ENCODE measurements at places on chromosomes 6 and 20.

DNA sequence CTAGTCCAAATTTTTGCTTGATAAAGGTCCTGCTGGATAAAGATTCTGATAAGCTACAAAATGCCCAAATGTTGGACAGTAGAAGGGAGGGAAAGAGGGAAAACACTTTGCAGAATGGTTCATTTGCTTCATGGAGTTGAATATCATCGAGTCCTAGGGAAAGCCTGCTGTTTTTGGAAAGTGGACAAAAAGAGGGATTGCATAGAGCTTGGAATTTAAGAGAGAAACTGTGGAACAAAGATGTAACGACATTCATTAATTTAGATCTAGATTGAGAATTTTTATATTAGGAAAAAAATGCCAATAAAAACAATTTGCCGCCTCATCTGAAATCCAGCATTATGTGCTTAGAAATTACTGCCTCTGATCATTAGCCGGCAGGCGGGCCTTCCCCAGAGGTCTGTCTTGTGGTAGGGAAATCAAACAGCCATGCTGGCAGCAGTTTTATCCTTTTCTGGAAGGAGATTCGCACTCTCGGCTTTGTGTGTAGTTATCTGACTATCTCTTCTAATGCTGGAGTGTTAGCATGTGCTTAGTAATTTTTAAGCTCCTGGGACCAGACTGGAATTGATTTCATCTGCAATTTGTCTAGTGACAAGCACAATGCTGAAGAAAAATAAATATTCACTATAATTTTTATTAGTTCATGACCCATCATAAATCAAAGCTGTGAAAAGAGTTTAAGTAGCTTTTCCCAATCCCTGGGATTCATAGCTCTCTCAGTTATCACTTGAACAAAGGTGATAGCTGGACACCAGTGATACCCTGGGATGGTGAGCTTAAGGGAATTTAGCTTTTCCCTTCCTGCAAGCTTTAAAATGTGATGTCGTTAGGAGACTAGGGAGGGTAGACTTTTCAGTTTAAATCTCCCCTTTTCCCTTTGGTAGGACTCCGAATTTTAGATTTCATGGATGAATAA, 329.5 kb downstream of the PRL start:
- DNase-seq = no peak

GRCh38 chr20:32302507-32302872, 25.0 kb downstream of the KIF3B start:
- DNase-seq = no peak

DNA sequence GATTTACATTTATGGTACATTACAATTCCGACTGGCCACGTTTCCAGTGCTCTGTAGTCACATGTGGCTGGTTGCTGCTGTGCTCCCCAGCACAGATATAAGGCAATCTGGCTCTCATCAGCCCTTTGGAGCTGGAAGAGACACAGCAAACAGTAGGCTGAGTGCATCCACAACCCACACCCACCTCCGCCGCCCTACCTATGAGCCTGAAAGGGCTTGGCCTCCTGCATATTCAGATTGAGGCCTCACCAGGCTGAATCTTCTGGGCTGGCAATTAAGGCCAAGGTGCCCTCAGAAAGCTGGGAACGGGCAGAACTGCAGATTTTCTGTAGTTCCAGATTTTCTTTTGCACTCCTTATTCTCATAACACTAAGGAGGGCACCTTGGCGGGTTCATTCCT, 2.7 kb upstream of the SNHG17 start:
- no peak for DNase-seq

DNA sequence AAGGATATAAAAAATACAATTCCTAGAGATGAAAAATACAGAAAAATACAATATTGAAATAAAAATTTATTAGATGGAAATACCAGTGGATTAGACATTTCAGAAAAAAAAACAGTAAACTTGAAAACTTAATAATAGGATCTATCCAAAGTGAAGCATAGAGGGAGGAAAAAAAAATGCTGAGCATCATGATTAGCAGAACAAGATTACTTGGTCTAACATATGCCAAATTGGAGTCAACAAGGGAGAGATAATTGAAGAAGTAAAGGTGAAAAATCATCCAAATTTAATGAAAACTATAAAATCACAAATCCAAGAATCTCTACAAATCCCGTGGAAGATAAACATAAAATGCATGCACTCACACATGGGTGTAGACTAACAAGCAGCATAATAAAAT, 166.2 kb upstream of the BMP5 start:
- no peak for DNase-seq

- DNase-seq = no peak
These were observed 129.8 kb downstream of the HDGFL1 start for GRCh38 chr6:22699151-22699550.

DNA sequence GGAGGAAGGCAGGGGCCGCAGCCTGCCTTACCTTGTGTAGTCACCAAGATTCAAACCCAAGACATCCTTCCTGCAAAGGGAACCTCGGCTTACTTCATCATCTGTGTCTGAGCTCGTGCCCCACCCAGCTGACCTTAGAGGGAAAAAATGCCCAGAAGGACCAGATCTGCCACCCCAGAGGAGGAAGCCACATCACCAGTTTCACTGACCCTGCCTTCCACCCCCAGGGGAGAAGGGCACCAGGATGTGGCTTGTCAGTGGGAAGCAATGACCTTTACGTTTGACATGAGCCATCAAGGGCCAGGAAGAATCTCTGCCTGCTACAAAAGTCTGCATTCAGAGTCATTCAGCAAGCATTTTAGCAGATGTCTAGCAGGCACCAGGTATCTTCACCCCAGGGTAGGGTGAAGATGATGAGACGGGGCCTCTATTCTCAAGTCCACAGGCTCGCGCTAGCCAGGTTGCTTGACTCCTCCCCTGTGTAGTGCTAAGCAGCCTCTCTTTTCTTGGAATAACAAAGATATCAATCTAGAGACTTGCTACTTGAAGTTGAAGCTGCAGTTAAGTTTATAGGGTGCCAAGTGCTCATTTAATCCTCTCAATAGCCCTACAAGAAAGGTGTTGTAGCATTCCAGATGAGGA, 28.1 kb downstream of the HM13 start:
- DNase-seq = peak; percentile 65

DNA sequence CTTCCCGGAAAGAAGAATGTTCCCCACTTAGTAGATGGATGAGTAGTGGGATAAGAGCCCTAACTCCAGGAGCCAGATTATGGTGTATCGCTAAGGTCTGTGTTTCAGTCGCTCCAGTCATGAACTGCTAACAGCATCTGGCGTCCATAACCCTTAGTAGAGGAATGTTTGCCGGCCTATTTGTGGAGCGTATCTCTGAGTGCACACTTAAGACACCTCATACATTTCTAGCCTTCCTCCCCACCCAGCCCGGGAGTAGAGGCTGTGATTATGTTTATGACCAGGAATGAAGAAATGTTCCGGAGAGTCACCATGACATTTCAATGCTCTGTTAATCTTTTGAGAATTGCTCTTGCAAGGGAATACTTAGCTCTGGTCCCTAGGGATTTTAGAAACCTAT, 251.1 kb upstream of the SOX4 start:
- no peak for DNase-seq

DNA sequence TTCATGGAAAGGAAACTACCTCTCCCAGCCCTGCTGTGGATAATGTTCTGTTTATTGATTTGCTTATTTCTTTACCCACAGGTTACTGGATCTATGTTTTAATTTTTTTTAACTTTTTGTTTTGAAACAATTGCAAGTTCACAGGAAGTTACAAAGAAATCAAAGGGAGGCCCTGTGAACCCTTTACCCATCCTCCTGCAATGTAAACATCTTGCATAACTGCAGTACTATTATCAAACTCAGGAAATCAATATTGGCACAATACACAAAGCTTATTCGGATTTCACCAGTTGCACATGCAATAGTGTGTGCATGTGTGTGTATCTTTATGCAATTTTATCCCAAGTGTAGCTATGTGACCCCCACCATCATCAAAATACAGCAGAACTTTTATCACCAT, 398.0 kb downstream of the BTBD3 start:
- no peak for DNase-seq

GRCh38 chr20:25532015-25532751, 53.1 kb downstream of the NINL start:
- no peak for DNase-seq

DNA sequence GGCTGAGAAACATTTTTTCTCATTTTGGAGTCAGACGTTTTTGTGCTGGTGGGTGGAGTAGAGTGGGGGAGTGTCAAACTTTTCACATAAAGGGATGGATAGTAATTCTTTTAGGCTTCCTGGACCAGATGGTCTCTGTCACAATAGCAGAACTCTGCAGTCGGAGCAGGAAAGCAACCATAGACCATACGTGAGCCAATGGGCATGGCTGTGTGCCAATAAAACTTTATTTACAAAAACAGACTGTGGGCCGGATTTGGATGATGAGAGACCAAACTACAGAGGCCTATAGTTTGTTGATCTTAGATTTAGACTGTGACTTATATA, 70.8 kb upstream of the SLC22A23 start:
- DNase-seq = no peak

GRCh38 chr20:58959652-58960051, 21.4 kb upstream of the NELFCD start:
- DNase-seq = no peak

DNA sequence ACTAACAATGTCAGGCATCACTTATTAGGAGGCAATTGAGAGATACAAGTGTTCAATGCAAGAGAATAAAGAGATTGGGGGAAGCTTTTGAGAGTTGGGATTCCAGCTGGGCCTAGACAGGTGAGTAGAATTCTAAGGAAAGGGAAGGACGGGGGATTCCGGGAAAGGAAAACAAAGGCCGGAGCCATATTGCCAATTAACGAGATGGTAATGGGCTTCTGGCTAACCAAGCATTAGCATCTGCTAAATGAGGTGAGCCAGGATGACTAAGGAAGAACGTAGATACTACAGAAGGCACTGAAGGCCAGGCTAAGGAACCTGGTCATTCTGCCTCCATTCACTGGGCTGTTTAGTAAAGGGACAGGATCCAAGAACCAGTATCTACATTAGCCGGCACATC, 10.5 kb downstream of the FYN start:
- no peak for DNase-seq

- DNase-seq = peak; percentile 9
These were observed 43.6 kb downstream of the MUC22 start for GRCh38 chr6:31053873-31054272.

DNA sequence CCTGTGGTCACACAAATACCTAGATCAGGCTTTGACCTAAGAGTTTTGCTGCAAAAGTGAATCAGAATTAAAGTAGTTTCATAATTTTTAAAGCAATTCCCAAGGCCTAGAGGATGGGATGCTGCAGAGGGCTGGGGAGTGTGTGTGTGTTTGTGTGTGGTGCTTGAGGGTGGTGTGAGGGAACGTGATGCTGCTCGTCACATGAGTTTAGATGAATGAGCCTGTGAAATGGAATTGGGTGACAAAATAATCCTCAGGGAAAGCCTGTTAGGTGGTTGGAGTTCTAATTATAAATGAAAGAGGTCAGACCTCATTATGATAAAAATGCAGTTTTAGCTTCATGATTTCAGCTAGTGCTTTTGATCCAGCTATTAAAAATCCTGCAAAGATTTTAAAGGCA, 87.5 kb upstream of the TMEM170B start:
- no peak for DNase-seq

DNA sequence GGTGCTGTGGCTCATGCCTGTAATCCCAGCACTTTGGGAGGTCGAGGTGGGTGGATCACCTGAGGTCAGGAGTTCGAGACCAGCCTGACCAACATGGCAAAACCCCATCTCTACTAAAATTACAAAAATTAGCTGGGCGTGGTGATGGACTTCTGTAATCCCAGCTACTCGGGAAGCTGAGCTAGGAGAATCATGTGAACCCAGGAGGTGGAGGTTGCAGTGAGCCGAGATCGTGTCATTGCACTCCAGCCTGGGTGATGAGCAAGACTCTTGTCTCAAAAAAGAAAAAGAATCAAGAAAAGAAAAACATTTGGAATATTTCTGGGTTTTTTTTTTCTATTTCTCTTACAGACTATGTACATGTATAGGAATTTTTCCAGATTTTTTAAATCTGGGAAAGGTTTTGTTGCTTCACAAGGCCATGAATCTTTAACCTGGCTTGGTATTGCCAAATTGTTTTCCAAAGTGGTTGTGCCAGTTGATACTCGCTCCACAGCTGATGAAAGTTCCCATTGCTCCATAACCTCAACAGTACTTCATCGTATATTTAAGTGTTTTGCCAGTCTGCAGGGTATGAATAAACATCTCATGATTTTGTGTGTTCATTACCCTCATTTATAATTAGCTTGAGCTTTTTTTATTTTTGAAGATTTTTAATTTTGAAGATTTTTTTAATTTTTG, 33.5 kb downstream of the RNF217 start:
- DNase-seq = no peak

- DNase-seq = no peak
These were observed 236.3 kb downstream of the PTPRK start for GRCh38 chr6:128284128-128284527.

GRCh38 chr6:166626177-166627032, 646 bp downstream of the RPS6KA2 start:
- DNase-seq = no peak

DNA sequence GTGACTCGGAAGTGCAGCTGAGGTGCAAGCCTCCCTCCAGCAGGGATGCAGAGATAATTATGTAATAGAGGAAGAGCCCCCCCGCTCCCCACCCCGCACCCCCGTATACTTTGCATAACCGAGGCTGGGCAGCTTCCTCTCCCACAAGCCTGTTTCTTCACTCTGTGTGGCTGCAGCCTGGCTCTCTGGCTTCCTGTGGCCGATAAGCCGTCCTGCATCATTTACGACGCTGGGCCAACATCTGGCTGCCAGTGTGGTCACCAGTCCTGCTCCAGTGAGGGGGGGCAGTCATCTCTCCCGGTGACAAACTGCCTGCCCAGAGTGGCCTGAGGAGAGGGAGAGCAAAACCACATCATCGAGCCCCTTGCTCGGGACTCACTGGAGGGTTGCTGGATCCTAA, 59.2 kb downstream of the RBM38 start:
- DNase-seq = no peak

- DNase-seq = no peak
These were observed 3.5 kb upstream of the SLCO4A1 start for GRCh38 chr20:62638679-62639406.

DNA sequence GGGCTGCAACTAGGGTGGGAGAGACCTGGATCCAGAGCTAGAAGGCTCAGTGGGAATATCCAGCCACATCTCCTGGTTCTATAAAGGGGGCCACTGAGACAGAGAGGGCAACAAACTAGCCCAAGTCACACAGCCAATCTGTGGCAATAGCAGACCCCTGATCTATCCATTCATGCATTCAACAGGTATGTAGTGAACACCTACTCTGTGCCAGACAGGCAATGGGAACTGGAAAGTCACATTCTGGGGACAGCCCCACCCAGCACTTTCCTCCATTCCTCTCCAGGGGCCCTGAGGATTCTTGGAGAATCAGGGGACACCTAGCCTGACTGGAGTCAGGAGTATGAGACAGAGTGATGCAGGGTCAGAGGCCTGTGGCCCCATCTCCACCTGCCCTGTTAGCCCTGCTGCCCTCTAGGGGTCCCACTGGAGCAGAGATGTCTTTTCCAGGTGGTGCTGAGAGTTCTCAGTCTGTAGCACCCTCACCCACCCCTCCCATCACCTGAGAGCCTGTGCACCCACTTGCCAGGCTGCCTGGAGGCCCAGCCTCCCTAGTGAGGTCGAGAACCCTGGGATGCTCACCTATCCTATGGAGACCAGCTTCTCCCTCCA, 13.6 kb downstream of the BPIFA2 start:
- DNase-seq = no peak

Measured in DND-41 (cell line).